ENCODE measurements at places on chromosomes 11 and 22. TPM values are rescaled to one million over a fixed set of nuclear protein-coding genes. Genes with fewer than 3 reads are reported as not detected.

MMP1 gene
- 0.29 TPM for total RNA-seq

TMPRSS6 gene
- total RNA-seq: not detected

CHRM1 gene
- total RNA-seq: not detected

OR51I1 gene
- total RNA-seq: not detected

TMEM191C gene
- total RNA-seq: not detected

APOA4 gene
- not detected for total RNA-seq

KCTD14 gene
- 7.7 TPM for total RNA-seq

NXPE4 gene
- not detected for total RNA-seq

RASSF10 gene
- total RNA-seq: not detected

CHRNA10 gene
- total RNA-seq: 0.71 TPM

OR8D4 gene
- total RNA-seq: not detected

RPS6KB2 gene
- 166 TPM for total RNA-seq

FBLN1 gene
- total RNA-seq: 38.8 TPM

RAB36 gene
- total RNA-seq: 0.42 TPM

SYT9 gene
- total RNA-seq: not detected

IFTAP gene
- 52.9 TPM for total RNA-seq

MUC5AC gene
- total RNA-seq: not detected

SLC16A8 gene
- total RNA-seq: not detected

SPA17 gene
- total RNA-seq: 2.6 TPM

POU2AF1 gene
- total RNA-seq: not detected

SEZ6L gene
- total RNA-seq: not detected

C11orf97 gene
- not detected for total RNA-seq

EHD1 gene
- 85.7 TPM for total RNA-seq

OR8A1 gene
- not detected for total RNA-seq
